ENCODE measurements at places on chromosomes 2 and 18.
A peak's percentile ranks its signal among the peaks of the same experiment; 100 is the strongest.

- DNase-seq: no peak
These were observed 15.4 kb upstream of the CAVIN2 start for GRCh38 chr2:191862156-191862775.

- no peak for DNase-seq
These were observed 110.2 kb upstream of the TRIB2 start for GRCh38 chr2:12606472-12607000.

GRCh38 chr2:9178110-9178903, 28.3 kb upstream of the ASAP2 start:
- no peak for DNase-seq

DNA sequence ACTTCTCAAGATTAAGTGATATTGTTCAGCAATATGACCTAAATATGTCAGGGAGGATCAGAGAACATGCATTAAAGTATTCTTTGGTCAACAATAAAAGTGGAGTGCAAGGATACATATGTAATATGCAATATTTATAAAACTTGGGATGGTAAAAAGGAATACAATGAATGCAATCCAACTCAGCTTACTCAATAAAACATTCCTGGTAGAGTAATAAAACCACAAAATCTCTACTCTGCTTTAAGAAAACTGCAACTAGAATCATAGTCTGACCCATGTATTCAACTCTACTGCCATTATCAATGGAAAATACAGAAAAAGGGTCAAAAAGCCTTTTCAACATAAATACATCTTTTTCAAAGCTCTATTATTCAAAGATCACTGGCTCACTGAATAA, 11.6 kb downstream of the IRS1 start:
- no peak for DNase-seq

GRCh38 chr2:236965021-236965840, 120.5 kb upstream of the COPS8 start:
- no peak for DNase-seq

- DNase-seq: no peak
These were observed 47.2 kb downstream of the RAD51AP2 start for GRCh38 chr2:17470855-17471641.

GRCh38 chr18:2513616-2514015, 57.7 kb downstream of the METTL4 start:
- no peak for DNase-seq

DNA sequence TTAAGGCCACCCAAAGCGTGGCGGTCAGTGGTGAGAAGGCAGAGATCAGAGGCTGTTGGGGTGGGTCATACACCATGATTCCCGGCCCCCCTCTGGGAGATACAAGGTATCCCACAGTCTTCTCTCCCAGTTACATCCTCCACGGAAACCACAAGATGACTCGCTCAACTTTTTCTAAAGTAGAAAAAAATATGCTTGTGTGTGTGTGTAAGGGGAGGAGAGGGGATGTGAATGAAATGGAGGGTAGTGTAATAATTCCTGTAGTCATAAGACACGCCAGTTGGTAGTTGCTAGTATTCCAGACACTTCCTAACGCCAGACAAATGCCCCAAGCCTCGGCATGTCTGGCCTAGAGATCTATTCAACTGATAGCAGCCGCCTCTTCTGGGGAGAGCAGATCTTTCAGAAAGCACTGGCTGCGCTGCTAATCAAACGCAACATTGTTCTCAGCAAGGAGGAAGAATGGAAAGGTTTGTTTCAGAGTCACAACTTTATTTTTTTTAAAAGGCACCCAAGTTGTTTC, 143.5 kb downstream of the TGIF1 start:
- DNase-seq: peak; percentile 71

DNA sequence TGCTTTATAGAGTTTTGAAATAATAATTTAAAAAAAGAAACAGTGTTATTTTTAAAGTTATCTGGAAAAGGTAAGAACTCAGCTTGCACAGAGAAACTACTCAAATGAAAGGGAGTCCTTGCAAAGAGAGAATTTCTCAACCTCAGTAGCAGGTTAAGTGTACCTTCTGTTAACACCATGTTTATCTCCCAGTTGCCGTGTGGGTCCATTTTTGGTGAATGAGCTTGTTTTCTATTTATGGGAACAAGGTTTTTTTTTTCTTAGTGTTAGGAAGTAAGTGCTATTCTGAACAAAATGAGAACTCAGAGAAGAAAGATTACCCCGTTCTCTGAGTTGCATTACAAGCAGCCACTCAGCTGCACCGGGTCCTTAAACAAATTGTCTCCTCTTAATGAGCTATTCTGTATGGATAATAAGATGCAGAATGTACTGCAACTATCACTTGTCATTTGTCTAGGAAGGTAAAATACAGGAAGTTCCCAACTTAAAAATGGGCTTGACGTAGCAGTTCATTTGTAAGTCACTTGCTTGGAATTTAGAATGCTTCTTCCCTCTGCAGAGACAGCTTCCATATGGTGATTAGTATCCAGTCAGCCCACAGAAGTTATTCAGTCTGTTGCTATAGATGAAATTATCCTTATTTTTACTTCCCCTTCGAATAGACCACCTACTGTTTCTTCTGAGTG, 74.9 kb downstream of the LTBP1 start:
- DNase-seq: no peak

GRCh38 chr2:227183657-227184367, 19.4 kb downstream of the COL4A3 start:
- DNase-seq: no peak

DNA sequence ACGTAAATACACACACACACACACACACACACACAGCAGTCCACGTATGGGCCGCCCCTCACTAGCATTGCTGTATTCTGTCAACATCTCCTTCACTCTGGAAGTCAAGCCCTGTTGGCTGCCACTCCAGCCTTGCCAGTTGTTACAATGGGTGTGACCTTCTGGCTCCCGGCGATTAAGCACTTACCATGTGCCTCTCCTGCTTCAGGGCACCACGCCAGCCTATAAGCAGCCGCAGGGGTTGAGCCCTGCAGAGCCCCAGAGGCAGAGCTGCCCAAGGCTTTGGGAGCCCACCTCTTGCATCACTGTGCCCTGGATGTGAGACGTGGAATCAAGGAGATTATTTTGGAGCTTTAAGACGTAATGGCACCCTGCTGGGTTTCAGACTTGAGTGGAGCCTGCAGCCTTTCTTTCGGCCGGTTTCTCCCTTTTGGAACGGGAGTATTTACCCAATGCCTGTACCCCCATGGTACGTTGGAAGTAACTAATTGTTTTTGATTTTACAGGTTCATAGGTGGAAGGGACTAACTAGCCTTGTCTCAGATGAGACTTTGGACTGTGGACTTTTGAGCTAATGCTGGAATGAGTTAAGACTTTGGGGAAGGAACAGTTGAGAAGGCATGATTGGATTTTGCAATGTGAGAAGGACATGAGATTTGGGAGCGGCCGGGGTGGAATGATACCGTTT, 54.5 kb upstream of the ROCK2 start:
- DNase-seq: no peak

GRCh38 chr2:145060876-145061275, 541.0 kb upstream of the ZEB2 start:
- DNase-seq: no peak

DNA sequence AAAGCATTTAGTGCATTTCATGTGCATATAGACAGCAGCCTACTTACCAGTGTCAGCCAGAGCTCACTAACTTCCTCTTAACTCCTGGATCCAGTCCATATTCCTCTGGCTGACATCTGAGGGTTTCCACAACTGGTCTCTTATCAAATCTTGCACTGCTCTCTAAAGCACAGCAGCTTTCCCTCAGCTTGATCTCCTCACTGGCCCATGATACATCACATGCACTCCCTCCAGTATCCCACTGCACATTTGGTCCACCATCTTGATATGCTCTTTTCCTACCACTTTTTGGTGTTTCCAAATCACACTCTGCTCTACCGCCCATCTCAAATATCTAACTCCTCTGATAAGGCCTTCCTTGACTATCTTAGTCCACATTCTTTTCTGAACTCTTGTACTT, 105.0 kb upstream of the ZFP36L2 start:
- DNase-seq: no peak

DNA sequence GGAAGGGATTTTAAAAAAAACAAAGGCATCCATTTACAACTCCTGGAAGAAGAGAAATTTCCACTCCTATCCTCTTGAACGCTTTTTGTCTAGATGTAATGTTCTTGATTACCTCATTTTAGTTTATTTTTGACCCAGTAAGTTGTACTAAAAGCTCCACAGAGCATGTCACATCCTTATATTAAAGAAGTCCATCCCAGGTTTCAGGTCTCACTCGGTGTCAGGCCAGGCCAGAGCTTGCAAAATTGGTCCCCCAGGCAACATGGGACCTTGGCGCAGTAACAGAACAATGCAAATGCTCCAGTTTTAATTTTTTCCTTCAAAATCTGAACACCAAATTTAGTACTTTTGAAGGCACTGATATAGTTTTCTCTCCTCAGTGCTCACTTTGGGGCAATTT, 218.4 kb upstream of the REV1 start:
- peak; percentile 77 for DNase-seq

DNA sequence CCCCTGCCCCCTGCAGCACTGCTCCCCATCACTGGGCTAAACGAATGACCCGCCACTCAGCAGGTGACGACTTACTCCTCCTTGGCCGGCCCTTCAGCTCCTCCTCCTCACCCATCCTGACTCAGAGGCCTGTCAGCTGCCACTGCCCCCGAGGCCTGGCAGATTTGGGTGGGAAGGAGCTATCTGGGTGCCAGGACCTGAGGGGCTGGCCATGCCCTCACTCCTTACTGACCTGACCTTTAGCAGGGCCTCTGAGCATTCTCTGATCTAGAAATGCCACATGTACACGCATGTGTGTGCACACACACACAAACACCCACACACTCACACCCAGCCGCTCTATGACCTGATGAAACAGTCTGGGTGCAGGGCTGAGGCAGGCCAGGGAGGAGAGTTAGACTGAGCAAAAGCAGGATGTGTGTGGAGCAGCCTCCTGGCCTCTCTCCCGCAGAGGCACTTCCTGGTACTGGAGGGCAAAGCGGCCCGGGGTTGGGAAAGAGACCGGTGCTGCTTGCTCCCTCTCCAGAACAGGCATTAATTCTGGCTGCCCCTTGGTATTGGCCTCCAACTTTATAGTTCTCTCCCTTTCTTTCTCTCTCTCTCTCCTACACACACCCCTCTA, 68.0 kb downstream of the ZFP36L2 start:
- peak; percentile 89 for DNase-seq

- no peak for DNase-seq
These were observed 16.6 kb downstream of the NPPC start for GRCh38 chr2:231909631-231910030.

- DNase-seq: no peak
These were observed 180.8 kb upstream of the ATP5MC3 start for GRCh38 chr2:175362331-175362730.

GRCh38 chr2:33371304-33372090, 105.0 kb upstream of the RASGRP3 start:
- DNase-seq: no peak

- no peak for DNase-seq
These were observed 45.7 kb upstream of the LYPD1 start for GRCh38 chr2:132715386-132716351.

GRCh38 chr18:50527636-50528307, 32.1 kb upstream of the MAPK4 start:
- DNase-seq: no peak

DNA sequence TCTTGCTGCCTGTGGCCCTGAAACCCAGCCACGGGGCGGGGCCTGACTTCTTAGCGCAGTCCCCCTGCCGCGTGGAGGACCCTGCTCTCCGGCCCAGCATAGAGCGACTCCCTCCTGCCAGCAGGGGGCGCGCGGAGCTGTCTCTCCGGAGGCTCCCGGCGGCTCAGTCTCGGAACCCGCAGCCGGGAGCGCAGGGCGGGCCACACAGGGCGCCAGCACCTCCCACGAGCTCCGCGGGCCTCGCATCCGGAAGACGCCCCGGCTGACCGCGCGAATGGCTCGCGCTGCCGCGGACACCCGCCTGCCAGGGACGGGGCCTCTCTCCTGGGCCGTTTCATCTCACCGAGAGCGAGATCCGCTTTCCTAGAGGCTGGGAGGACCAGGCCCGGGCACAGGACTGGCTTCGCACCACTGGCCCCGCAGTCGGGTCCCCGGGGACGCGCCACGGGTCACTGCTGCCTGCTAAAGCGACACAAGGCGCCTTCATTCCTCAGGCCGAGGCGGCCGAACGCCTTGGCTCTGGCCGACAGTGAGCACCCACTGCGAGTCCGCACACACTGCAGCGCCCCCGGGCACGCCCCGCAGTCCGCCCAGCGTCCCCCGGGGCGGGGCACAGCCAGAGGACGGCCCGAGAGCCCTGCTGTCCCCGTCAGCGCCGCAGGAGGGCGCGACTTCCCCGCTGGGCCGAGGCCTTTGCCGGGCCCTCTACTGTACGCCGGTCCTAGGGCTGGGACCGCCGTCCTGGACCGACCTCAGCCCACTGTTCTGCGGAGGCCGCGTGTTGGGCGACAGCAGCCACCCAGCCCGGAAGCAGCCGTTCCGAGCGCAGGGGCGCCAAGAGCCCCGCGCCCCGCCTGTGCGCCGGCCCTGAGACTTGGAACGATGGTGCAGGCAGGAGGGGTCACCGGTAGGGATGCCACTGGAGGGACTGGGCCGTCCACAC, 39.0 kb upstream of the ARHGEF4 start:
- DNase-seq: peak; percentile 80

GRCh38 chr2:225615514-225615913, 216.0 kb downstream of the NYAP2 start:
- no peak for DNase-seq

GRCh38 chr2:71129114-71129901, 721 bp downstream of the MCEE start:
- DNase-seq: no peak

DNA sequence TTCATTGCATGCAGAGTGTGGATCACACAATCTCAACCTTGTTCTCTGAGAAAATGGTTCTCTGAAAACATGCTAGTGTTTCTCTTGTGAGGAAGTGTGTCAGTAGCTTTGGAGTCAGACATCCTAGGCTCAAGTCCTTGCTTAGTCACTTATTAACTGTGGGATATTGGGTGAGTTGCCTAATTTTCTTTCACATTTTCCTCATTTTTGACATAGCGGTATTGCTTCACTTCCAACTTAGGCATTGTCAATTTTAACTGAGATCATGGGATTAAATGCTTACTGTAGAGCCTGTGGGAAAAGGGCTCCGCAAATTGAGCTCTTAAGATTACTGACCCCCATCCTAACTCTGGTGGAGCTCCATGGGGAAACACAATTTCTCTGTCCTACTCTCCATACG, 622.2 kb downstream of the CNTNAP5 start:
- no peak for DNase-seq

- DNase-seq: no peak
These were observed 43.0 kb downstream of the FIGN start for GRCh38 chr2:163692611-163693482.

DNA sequence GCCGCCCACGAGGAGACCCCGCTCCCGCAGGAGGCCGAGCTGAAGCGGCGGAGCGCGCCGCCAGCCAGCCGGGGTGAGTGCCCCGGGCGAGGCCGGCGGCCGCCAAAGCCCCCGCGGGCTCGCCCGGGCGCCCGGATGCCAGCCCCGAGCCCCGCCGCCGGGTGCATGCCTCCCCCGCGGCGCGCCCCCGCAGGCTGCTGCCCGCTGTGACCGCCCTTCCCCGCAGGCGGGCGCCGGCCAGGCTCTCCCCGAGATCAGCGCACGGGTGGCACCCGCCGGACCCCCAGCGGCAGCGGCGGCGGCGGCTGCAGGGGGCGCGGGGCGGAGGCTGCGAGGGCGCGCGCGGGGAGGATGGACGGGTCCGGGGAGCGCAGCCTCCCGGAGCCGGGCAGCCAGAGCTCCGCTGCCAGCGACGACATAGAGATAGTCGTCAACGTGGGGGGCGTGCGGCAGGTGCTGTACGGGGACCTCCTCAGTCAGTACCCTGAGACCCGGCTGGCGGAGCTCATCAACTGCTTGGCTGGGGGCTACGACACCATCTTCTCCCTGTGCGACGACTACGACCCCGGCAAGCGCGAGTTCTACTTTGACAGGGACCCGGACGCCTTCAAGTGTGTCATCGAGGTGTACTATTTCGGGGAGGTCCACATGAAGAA, 470 bp downstream of the KCNF1 start:
- no peak for DNase-seq

- DNase-seq: no peak
These were observed 54.5 kb downstream of the MAP4K4 start for GRCh38 chr2:101751875-101752619.

Measured in right atrium auricular region (tissue), 2 donors.